ENCODE measurements at places on chromosomes 5 and 9.

DNA sequence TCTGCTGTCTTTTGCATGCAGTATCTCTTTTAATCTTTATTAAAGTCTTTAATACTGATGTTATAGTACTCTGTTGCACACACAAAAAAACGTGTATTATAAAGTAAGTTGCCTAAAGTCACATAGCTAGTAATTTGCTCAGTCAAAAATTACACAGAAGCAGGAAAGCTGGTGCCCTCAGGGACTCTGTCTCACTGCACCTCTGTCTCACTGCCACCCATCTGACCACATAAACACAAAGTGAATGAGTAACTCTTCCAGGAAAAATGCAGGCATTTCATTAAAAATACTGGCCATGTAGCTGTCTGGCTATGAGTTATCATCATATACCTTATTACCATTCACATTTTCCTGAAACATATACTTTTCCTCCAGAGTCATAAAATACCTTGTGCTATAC is 591.7 kb downstream of the CSNK1G3 start:
- DNase-seq, result no peak

DNA sequence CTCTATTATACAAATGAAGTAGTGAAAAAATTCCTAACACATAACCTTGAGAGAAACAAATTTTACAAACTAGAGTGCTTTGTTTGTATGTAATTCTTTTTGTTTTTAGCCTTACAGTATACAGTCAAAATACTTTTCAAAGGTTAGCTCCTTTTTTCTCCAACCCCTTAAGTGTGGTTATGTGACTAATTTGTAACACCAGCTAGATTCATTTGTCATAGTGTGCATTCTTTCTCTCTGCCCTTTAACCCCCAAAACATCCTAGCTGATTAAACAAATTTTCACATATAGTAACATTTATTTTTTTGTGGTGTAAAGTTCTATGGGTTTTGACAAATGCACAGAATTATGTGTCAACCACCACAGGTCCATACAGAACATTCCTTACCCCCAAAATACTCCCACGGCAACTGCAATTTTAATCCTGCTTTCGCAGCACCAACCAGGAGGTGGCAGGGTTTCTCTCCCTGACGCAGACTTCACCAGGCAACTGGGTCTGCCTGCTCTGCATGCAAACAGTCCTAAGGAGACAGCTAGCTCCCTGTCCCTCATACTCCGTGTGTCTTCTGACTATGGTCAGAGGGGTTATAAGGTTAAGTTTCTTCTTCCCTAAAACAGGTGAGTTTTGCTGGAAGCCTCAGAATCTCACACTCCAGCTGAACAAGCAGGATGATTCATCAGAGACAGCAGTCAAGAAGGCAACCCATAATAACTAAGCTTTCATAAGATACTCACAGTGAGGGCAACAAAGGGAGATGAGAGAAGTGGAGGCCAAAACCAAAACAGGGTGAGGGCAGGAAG is 44.5 kb upstream of the NR5A1 start:
- peak; percentile 58 for DNase-seq

- no peak for DNase-seq
Measured at GRCh38 chr5:132417010-132417439, 47.5 kb downstream of the SLC22A5 start.

GRCh38 chr9:134640506-134641172 is 964 bp upstream of the COL5A1 start:
- DNase-seq, result no peak

DNA sequence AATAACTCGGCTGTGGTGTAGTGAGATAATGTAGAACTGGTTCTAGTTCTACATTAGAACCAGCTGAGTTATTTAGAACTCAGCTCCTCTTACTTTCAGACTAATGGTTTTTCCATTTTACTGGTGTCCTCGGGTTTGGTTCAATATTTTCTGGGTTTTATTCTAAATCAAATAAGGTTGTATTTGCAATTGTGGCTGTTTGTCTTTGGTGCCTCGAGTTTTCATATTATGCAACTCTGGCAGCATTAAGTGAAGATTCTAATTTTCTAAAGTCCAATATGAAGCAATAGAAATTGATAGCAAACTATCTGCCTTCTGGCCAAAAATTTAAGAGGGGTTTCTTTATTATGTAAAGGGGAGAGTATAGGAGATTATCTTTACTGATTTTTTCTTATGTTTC is 19.0 kb downstream of the C6 start:
- DNase-seq, result no peak

GRCh38 chr5:143593723-143594122 is 190.2 kb upstream of the NR3C1 start:
- DNase-seq, result no peak

DNA sequence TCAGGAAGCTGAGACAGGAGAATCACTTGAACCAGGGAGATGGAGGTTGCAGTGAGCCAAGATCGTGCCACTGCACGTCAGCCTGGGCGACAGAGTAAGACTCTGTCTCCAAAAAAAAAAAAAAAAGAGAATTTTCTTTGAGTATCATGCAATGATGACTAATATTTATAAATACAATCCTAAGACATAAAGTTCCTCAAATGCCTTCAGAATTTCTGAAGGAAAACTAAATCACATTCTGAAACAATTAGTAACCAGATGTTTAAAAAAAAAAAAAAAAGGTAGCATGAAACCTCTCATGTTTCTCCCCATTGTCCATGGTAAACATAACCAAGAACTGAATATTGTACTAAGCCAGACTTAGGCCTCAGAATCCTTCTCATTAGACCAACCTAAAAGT is 23.1 kb downstream of the MLLT3 start:
- no peak for DNase-seq

DNA sequence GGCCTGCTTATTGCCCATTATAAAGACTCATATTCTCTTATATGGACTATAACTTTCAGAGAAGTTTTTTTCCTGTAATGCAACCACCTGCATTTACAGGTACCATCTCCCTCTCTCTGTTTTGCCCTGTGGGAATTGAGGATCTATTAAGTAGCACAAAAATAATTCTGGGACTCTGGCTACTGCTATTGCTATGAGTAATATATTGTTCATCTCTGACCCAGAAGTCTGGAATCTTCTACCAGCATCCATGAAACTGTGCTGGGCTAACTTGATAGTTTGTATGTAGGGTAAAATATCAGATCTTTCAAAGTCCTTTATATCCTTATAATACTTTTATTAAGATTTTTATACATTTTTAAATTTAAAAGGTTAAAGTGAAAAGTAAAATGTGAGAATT is 607.2 kb downstream of the EFNA5 start:
- DNase-seq, result no peak

DNA sequence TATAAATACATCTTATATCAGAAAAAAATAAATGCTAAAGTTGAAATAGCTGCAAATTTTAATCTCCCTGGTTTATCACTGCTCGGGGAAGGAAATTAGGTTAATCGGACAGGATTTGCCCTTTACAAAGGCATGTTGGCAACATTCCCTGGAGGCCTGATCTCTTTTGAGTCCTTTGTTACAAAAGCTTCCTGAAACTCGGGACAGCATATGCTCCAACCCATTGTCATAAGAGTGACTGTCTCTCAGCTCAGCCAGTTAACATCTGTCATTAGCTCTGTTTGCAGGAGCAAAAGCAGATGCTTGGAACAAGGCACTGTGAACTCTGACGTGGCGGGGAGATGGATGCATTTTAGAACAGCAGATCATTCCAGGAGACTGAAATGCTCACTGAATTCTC is 80.6 kb downstream of the MYO10 start:
- DNase-seq, result peak; percentile 37

DNA sequence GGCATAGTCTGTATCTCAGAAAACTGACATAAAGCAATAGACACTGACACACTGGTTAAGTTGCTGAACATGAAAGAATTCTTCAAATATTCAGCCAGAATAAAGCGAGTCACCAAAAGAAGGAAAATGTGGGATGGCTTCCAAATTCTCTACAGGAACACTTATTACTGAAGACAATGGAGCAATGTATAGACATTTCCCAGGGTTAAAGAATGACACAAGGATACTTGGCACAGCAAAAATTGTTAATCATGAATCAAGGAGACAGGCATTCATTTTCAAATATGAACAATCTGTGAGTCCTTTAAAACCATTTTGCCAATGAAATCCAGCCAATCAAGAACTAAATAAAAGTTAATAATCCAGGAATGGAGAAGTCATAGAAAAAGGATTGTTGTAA is 92.5 kb downstream of the MTX3 start:
- DNase-seq, result no peak

GRCh38 chr5:132765311-132766019 is 11.6 kb downstream of the SEPTIN8 start:
- DNase-seq, result no peak

DNA sequence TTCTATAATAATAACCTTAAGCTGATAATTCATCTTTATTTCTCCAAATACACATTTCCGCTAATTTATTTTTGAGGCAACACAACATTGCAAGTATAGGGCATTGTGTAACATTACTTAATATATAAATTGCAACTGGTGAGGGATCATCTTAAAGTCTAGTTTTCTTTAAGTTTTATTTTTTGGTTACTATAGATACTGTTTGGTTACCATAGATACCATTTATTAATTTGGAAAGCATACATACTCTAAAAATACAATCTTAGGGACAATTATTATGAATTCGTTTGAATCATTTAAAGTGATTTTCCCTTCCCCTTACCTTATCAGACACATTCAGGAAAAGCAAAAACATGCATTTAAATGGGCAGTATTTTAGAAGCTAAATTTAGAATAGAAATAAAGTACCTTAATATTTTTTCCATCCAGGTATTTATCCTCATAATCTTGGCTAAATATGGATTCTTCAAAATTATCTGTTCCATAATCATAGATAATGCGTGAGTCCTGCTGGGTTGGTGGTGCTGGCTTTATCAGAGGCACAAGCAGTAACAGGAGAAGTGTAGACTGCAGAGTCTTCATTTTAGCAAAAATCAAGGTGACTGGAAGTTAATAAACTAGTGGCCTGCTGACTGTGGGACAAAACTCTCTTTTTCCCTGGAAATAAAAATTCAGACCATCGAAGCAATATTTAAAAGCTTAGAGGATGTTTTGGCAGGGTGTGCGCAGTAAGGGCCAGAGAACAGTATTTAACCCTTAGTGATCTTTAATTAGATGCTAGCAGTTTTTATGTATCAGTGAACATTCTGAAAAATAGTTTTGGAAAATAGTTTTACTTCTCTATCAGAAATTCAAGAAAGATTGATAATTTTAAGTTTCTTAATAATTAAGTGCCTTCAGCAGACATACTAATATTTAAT is 1.3 kb downstream of the OGN start:
- DNase-seq, result peak; percentile 37

DNA sequence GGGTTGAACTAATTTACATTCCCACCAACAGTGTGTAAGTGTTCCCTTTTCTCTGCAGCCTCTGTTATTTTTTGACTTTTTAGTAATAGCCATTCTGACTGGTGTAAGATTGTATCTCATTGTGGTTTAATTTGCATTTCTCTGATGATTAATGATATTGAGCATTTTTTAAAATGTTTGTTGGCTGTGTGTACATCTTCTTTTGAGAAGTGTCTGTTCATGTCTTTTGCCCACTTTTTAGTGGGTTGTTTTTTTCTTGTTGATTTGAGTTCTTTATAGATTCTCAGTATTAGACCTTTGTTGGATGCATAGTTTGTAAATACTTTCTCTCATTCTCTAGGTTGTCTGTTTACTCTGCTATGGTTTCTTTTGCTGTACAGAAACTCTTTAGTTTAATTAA is 101.6 kb downstream of the NIPBL start:
- DNase-seq, result no peak

- no peak for DNase-seq
Measured at GRCh38 chr9:113520109-113520642, 56.6 kb downstream of the RGS3 start.

GRCh38 chr9:94082553-94082952 is 1.7 kb upstream of the PTPDC1 start:
- DNase-seq, result no peak

- DNase-seq, result peak; percentile 70
Measured at GRCh38 chr9:93827545-93828330, 127.4 kb downstream of the BARX1 start.

GRCh38 chr9:97529363-97530076 is 28.1 kb downstream of the TMOD1 start:
- no peak for DNase-seq

DNA sequence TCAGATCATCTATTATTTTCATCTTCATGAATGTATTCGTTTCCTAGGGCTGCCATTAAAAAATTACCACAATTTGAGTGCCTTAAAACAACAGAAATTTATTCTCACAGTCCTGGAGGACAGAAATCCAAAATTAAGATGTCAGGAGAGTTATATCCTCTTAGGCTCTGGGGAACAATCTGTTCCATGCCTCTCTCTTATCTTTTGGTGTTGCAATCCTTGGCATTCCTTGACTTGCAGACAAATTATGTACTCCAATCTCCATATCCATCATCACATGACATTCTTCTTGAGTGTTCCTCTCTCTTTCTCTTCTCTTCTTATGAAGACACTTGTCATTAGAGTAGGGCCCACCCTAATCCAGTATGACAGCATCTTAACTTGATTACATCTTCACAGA is 339.4 kb downstream of the EFNA5 start:
- no peak for DNase-seq

DNA sequence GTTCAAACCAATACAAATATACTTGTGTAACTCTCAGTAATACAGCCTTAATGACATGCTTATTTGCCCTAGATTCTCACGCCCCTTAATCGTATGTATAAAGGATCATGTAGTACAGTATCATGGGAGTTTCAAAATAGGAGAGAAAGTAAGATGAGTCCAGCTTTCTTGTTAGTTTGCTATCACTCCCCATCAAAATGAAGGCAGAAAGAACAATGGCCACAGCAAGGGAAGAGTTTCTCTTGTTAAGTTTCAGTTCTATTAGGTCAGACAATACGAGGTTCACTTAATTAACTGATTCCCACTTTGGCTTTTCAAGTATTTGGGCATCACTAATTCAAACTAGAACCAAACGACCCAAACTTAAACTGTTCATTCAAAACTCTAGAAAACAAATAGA is 55.4 kb downstream of the CDC14B start:
- no peak for DNase-seq

DNA sequence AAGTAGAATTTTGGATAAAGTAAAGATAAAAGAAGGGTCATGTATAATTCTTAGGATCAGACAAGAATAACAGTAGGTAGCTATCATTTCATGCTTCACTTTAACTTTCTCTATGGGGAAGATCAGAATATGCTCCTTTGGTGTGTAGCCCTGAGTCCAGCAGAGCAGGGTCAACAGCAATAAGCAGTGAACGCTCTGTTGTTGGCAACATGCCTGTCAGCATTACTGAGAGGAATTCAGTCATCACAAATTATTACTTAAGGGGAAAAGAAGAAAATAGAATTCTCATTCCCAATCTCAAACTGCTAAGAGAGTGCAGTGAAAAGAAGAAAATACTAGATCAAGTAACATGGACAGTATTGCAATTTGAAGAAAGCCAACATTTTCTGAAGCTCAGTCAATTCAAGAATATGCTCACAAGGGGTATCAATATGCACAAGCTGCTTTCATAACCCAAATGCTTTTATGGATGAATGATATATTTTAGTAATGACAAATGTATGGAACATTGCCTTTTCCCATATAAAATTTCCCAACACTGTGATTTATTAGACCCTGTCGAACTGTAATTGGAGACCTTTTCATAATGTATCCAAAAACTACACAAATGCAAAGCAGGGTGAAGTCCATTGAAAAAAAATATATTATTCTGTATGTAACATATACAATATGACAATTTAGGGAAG is 1359.4 kb downstream of the EFNA5 start:
- DNase-seq, result peak; percentile 30
